Activated T-cell treated with anti-CD3 and anti-CD28 coated beads, Interleukin-2, amount 50 U/mL, for 24 hours (primary cell): ENCODE measurements at places on chromosomes 12 and 14.

- no peak for DNase-seq
Measured at GRCh38 chr12:48690990-48691389, 9.0 kb upstream of the KANSL2 start.

GRCh38 chr12:127108360-127109215, 1158.4 kb upstream of the TMEM132C start:
- peak; percentile 56 for DNase-seq

DNA sequence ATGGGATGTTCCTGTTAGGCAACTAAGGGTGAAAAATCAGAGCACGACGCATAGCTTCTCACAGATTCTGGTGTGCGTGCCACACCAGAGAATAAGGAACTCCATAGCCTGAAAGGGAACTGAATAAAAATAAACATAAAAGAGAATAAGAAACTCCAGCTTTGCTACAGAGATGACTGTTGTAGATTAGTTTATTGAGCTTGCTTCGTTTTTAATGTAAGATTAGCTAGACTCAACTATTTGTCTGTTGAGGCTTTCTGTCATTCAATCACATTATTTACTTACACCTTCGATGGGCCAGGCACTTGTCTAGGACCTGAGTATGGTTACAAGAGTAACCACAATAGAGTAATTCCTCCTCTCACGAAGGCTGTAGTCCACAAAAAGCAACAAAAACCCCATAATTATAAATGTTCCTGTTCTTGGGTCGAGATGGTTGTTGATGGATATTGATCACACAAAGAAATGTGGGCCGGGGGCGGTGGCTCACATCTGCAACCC, 807 bp upstream of the ZCCHC8 start:
- DNase-seq = no peak

- no peak for DNase-seq
Measured at GRCh38 chr14:94470311-94470710, 5.7 kb downstream of the SERPINA9 start.

DNA sequence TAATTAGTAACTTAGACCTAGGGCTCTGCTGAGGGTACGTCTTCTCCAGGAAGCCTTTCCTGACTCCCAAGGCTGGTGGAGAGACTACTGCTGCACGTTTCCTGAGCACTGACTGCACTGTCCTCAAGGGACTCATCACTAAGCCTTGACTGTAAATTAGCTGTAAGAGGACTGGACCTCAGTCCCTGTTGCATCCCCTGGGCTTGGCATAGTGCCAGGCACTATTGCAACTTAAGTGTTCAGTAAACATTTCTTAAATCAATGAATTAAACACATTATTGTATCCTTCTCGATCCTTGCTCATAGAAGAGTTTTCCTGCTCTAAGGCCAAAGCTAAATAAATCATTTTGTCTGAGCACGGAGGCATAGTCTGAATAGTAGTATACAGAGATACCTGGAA, 31.9 kb upstream of the IFNG-AS1 start:
- no peak for DNase-seq

DNA sequence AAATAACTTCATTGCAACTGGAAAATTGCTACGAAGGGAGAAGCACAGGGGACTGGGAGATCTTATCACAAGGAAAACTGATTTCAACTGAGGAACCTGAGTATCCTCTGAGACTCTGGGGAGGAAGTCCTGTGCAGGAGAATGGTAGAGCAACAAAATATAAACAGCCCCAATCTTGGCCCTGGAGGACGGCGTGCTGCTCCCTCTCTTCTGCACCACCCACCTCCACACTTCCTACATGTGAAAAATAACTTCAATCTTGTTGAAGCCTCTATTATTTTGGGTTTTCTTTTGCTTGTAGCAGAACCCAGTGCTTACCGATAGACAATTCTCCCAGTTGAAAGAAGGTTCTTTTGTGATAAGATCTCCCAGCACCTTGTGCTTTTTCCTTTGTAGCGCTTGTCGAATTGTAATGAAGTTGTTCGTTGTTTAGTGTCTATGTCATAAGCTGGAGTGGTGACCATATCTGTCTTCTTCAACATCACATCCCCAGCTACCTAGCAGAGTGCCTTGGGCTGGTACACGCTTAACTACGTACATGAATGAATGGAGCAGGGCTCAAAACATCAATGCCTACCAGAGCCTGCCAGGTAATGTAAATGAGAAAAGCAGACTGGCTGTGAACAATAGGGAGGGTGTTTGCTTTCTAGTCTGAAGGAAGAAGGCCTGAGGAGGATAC, 2.8 kb upstream of the CD4 start:
- no peak for DNase-seq

GRCh38 chr14:100063314-100063941, 1.8 kb upstream of the EVL start:
- no peak for DNase-seq

DNA sequence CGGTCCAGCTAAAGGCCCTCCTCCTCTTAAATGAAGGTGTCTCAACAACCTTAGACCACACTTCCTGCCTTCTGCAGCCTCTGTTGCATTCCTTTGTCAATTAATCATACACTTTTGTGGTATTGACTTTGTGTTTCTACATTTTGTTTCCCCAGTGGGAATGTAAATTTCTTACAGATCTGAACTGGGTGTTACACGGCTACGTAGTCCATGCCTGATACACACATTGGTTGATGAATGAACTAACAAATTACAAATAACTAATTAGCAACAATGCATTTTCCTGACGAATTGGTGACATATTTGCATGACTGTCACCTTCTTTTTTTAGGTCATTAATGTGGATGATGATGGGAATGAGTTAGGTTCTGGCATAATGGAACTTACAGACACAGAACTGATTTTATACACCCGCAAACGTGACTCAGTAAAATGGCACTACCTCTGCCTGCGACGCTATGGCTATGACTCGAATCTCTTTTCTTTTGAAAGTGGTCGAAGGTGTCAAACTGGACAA, 15.2 kb upstream of the CCT2 start:
- DNase-seq = no peak

- DNase-seq = no peak
Measured at GRCh38 chr14:40368314-40368713, 936.1 kb upstream of the FBXO33 start.

GRCh38 chr14:29668201-29668600, 259.4 kb downstream of the PRKD1 start:
- DNase-seq = no peak

- DNase-seq = peak; percentile 72
Measured at GRCh38 chr12:52243856-52244614, 11.0 kb downstream of the KRT7 start.
